ENCODE measurements at places on chromosomes 4 and X. TPM values are rescaled to one million over a fixed set of nuclear protein-coding genes. Genes with fewer than 3 reads are reported as not detected.
A peak's percentile ranks its signal among the peaks of the same experiment; 100 is the strongest.

- DNase-seq, result peak; percentile 27
These were observed 330.3 kb upstream of the EPHA5 start for GRCh38 chr4:66000510-66001117.

DNA sequence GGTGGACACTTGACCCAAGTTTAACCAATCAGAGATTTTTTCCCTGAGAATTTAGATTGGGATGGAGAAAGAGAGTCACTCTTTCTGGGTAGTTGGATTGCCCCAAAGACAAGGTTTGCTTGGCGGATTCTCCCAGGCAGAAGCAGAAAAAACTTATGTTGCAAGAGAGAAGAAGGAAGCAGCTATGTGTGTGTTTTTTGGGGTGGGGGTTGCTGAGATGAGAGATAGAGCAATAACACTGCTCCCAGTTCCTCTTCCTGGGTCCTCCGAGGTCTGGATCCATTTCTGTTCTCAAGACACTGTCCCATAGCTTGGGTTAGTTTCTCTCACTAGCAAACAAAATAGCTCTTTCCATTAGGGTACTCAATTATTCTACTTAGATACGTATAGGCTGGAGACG lies 222.1 kb downstream of the STIM2 start:
- DNase-seq, result no peak

DNA sequence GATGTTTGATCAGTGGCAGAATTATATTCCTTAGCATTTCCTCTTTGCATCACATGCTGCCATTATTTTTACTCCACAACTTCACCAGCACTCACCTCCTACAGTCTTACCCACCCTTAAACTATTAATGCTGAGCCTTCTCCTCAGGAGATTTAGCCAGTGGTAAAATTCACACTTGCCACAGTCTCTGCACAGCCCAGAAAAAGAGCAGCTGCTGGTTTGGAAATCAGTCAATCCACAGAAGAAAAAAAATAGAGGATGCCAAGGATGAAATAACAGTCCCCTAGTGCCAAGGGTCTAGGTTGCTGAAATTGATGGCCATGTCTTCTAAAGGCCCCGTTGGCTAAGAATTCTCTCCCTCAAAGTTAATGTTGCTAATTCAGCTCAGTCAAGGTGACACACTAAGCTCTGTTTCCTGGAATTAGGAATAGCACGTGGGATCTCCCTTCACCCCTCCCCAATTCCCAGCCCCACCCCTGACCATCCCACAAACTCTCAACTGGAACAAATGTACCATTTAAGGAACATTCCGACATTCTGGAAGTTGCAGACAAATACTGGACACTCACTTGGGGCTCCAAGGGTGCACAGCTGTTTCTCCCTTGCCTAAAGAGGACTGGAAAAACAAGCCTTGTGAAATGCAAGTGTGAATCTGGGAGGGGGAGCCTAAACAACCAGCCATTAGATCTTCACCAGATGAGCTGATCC lies 5.7 kb downstream of the ATP1B4 start:
- peak; percentile 55 for DNase-seq

GRCh38 chr4:38189445-38189844 lies 229.2 kb downstream of the PTTG2 start:
- DNase-seq, result no peak

GRCh38 chrX:13732246-13733067 lies 2.0 kb downstream of the TRAPPC2 start:
- no peak for DNase-seq

- DNase-seq, result peak; percentile 72
These were observed 186.7 kb downstream of the LARP7 start for GRCh38 chr4:112823606-112824005.

DNA sequence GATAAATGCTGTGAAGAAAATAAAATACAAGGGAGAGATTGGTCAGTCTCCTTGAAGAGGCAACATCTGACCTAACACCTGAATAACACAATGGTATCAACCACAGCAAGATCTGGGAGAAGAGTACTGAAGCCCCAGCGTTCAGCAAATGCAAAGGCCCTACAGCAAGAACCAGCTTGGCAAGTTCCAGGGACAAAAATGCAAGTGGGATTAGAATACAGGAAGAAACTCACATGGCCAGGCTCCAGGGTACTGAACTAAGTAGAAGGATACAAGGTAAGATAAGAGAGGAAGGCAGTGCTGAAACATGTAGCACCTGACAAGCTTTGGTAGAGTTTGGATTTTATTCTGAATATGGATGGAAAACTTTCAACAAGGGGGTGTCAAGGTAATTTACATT lies 3.6 kb downstream of the SMIM14 start:
- DNase-seq, result no peak

DNA sequence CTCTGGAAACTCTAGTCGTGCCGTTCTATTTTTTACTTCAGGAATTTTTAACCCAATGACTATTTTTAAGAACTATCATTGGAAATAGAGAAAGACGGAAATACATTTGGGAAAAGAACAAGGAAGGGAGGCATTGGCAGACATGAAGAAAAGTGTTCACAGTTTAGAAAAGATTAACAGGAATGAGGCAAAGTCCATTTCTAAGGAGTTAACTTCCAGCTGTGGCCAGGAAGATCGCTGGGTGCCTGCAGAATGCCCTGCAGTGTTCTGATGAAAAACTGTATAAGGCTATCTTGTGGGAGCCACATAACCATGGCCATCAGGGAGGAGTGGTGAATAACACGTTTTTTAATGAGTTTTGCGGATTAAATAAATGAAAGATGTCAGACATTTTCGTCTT lies 150.6 kb upstream of the VCX3A start:
- no peak for DNase-seq

DNA sequence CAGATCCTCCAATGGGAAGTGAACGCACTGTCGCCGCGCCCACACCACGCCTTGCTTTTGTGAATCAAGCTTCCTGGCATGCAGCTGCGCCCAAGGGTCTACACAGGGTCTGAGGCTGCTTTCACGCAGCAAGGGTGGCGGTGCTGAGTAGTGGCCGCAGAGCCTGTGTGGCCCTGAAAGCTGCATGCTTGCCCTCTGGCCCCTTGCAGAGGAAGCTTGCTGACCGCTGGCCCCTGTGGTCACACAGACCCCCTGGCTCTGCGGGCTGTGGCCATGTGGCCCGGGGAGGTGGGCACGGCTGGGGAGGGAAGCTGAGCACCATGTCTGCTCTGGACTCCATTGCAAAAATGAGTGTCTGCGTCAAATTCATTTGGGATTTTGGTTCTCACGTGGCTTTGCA lies 8.8 kb downstream of the DOK7 start:
- no peak for DNase-seq

- no peak for DNase-seq
These were observed 2.4 kb downstream of the ZFYVE28 start for GRCh38 chr4:2415881-2416563.

GRCh38 chrX:139640259-139640658 lies 67.7 kb downstream of the MCF2 start:
- DNase-seq, result no peak

GRCh38 chr4:25861280-25861950 lies 1.4 kb downstream of the SEL1L3 start:
- no peak for DNase-seq

GRCh38 chr4:76605099-76605563 lies 170.1 kb downstream of the SHROOM3 start:
- DNase-seq, result no peak

DNA sequence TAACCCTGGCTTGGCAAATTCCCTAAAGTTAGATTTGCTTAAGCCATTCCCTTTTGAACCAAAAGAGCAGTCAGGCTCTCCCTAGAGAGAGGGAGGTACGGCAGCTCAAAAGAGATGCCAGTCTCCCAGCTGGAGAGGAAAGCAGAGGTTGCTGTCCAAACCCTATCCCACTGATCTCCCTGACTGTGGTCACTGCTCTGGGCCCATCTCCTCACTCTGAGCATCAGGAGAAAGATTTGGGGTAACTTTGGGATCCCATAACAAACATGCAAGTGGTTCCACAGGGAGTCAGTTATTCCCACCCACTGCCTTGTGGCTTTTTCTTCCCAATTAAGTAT lies 17.1 kb downstream of the ACSL1 start:
- no peak for DNase-seq

- DNase-seq, result no peak
These were observed 62.1 kb downstream of the GALNTL6 start for GRCh38 chr4:171875291-171875690.

DNA sequence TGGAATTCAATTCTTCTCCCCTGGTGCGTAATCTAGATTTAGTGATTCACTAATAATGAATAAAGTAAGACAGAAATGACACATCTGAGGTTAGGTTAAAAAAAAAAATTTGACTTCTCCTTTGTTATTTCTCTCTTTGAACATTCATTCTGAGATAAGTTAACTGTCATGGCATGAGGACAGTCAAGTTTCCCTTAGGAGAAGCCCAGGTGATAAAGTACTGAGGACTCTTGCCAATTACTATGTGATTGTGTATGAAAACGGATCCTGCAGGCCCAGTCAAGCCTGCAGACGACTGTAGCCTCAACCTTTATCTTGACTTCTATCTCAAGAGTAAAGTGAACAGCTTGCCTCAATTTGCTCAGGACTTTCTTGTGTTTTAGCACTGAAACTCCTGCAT lies 293.2 kb downstream of the PRR32 start:
- no peak for DNase-seq

- DNase-seq, result no peak
These were observed 42.1 kb upstream of the MAGEA4 start for GRCh38 chrX:151870602-151871001.

DNA sequence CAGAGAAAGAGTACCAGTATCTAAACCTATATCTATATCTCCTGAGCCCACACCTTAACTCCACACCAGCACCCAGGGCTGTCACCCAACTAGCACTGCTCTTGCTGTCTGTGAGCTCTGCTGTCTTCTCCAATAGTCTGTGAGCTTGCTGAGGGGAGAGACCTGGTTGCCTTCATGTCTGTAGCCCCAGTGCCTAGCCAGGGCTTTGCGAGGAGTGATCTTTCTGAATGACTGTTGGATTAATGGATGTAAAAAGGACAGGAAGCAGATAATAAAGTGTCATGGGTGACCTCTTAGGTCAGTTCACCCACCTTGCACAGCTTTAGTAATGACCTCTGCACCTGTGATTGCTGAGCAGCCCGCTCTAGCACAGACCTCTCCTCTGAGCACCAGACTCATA lies 30.5 kb downstream of the CNGA2 start:
- no peak for DNase-seq

GRCh38 chr4:121077496-121077895 lies 5.2 kb upstream of the NDNF start:
- no peak for DNase-seq

GRCh38 chr4:19823781-19824180 lies 427.9 kb upstream of the SLIT2 start:
- DNase-seq, result no peak

- no peak for DNase-seq
These were observed 66.4 kb downstream of the SLC9A6 start for GRCh38 chrX:136051611-136052010.

DNA sequence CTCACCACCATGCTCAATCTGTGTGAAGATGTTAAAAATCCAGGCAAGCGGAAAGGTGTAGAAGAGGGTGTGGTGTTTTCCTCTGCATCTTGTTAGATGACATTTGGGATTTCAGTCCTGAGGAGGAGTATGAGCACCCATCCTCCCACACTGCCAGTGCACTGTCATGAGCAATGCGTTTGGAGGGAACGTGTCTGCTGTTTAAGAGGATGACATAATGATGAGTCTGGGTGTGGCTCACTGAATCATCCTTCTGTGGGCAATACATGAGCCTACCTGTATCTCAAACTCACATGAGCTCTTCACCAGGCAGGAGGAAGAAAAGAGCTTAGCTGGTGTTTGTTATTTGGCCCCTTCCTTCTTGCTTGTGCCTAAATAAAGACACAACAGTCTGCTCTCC lies 67.9 kb upstream of the ARX start:
- no peak for DNase-seq

- DNase-seq, result no peak
These were observed 25.8 kb downstream of the DOCK11 start for GRCh38 chrX:118521435-118521834.

The OTOP1 gene
- 1.5 TPM for total RNA-seq

The XAGE2 gene
- total RNA-seq, result not detected

The MAGEA3 gene
- not detected for total RNA-seq

The NR0B1 gene
- total RNA-seq, result not detected

The AMOT gene
- 68.5 TPM for total RNA-seq

The ESX1 gene
- total RNA-seq, result not detected

The ZRSR2 gene
- 3.4 TPM for total RNA-seq

The SOD3 gene
- total RNA-seq, result 46.3 TPM

The SMIM10L2A gene
- 1.4 TPM for total RNA-seq

The HSD17B10 gene
- total RNA-seq, result 43.4 TPM

The MMRN1 gene
- 27.6 TPM for total RNA-seq

The SSX3 gene
- total RNA-seq, result not detected

The PNMA6F gene
- not detected for total RNA-seq

All from tongue (tissue), 3 donors.